ENCODE measurements at places on chromosomes 7 and 10.
A peak's percentile ranks its signal among the peaks of the same experiment; 100 is the strongest.

- no peak for DNase-seq
Observed at GRCh38 chr10:76301211-76301610, 869.8 kb downstream of the LRMDA start.

DNA sequence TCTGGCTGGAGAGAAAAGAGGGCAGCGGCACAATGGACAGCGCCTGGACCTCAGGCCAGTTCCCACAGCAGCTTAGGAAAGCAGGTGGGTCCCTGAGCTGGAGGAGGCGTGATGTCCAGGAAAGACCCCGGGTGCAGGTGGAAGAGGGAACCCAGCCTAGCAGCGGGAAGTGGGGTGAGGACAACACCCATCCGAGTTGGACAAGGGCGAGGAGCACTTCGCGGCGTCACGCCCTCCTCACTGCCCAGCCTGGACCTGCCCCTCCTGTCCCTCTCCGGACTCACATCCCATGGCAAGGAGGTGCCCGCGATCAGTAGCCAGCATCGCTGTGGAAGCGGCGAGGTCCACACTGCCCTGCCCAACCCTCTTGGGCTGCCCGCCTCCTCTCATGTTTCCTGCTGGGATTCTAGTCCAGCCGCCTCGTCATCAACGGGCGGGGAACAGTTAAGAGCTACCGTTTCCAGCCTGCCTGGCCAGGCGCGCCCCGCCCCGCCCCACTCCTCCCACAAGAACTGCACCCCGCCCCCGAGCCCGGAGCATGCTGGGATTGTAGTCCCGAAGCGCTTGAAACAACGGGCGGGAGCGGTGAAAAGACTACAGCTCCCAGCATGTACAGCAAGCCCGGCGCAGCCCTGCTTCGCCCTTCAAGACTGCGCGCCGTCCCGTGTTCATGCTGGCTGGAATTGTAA, 930.6 kb upstream of the ZNF722 start:
- peak; percentile 39 for DNase-seq

GRCh38 chr7:52838981-52839411, 196.4 kb upstream of the POM121L12 start:
- no peak for DNase-seq

GRCh38 chr7:86926732-86927131, 132.7 kb downstream of the ELAPOR2 start:
- DNase-seq, result peak; percentile 31

GRCh38 chr10:78231939-78232338, 198.3 kb downstream of the RPS24 start:
- DNase-seq, result no peak

- no peak for DNase-seq
Observed at GRCh38 chr10:71727105-71727737, 7.6 kb upstream of the C10orf105 start.

DNA sequence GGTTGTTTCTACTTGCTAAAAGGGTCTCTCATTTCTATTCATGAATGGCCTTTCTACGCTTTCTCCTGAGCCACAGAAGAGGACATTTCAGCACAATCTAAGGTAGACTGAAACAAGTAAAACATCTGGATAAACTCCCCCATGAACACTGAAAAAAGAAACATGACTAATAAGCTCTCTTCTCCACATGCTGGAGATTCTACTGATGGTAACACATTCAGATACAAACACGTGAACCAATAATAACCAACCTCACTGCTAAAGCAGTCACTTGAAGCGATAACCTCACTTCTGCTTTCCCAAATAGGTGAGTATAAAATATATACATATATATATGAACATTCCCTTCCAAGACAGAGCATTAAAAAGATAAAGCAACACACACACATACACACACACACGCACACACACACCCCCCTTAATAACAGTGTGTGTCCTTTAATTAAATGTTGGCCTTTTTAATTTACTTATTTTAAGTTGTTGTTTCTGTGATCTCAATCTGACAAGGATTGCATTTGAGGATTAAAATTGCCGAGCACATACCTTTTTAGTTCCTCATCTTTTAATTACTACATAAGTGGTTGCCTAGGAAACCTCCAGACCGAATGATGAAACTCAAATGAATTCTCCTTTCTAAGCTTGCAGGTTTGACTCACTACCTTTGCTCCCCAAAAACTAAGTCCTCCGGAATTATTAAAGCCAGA, 292.4 kb upstream of the KLF14 start:
- DNase-seq, result no peak

DNA sequence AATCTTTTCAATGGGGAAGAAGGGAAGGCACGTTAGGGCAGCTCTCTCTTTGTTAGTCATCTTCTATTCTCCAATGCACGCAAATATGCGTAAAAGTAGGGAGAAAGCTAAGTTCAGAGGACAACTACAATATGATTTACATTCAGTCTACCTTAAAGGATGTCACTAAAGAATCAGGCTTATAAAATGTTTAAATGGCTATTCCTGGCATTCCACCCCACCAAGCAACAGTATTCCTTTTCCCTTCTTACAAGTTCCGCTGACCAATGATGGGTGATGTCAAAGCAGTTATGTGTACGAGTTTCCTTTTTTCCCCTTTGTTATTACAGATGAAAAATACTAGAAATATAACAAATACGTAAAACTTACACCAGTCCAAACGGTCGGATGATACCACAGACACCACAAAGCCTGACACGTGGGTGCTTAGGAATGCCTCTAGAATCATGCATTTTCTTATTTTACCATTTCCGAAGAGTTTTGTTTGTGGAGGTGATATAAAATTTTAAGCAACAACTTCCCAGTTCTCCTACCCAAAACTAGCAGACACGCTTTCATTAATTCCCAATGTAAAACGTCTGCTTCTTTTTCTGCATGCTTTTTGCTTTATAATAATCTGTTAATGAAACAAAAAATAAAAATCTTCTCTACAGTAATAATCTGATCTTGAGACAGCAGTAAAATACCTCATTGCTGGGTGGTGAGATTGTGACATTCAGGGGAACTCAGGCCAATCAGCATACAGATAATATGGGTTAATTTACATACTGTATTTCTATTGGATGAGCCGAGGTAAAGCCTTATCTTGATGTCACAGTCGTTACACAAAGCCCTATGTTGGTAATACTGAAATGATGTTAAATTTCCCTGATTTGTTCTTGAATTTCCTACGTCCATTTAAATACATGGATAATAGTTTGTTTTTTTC, 708 bp upstream of the GPR85 start:
- DNase-seq, result no peak

GRCh38 chr10:108097258-108097657, 932.8 kb upstream of the SORCS1 start:
- no peak for DNase-seq

DNA sequence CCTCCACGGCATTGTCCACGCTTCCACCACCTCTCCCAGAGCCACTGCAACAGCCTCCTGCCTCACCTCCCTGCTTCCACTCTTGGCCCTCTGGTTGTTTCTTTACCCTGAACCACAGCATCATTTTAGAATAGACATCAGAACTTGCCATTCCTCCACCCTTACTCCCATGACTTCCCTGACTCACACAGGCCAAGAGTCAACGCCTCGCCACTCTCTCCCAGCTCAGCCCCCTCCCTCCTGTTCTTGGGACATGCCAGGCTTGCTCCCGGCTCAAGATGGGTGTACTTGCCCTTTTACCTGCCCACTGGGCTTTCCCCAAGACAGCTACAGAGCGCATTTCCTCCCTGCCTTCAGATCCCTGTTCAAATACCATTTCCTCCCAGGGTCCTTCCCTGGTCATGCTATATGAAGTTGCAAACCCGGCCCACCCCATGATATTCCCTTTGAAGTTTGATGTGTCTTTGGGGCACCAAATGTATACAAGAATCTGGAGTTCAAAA, 429.1 kb downstream of the RPS24 start:
- DNase-seq, result no peak
